ENCODE measurements at places on chromosomes 2 and 18.

DNA sequence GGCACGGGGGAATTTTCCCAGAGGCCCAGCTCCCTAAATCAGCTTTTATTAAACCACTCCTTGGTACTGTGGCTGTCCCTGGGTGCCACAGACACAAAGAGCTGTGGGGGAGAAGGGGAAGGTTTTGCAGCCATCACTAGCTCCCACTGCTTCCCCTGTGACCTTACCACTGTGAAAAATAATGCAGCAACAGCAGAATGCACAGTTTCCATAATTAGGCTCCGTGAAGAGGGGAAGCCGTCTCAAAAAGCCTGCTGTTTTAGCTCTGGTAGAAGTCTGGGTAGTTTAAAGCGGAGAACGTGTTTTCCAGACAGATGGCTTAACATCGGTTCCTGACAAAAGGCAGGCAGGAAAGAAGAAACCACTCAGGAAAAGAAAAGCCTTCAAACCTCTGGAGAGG is 27.5 kb upstream of the CAB39 start:
- DNase-seq, result no peak

GRCh38 chr2:128162266-128162665 is 71.3 kb downstream of the UGGT1 start:
- DNase-seq, result no peak

- no peak for DNase-seq
Observed at GRCh38 chr2:24334245-24334633, 26.1 kb downstream of the ITSN2 start.

DNA sequence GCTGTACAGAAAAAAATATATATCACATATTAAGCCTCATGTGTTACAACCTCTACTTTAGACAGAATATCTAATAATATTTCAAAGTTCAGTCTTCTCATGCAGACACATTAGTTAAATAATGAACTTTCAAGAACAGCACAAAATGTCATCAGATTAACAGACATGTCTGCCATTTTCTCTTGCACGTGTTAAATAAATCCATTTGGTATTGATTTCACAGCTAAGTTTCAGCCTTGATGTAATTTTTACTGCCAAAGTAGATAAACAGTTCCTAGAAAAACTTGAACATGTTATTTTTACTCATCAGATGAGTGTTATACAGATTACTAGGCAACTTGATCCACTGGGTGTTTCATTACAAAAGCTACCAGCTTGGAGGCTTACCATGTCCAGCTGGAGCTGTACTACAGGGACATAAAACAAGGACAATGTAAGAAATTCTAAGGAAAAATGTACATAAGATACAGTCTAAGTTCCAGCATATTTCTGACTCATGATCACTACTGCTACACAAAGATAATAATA is 290.7 kb upstream of the DDX18 start:
- no peak for DNase-seq

- DNase-seq, result peak; percentile 45
Observed at GRCh38 chr2:149313512-149313972, 16.8 kb upstream of the LYPD6 start.

DNA sequence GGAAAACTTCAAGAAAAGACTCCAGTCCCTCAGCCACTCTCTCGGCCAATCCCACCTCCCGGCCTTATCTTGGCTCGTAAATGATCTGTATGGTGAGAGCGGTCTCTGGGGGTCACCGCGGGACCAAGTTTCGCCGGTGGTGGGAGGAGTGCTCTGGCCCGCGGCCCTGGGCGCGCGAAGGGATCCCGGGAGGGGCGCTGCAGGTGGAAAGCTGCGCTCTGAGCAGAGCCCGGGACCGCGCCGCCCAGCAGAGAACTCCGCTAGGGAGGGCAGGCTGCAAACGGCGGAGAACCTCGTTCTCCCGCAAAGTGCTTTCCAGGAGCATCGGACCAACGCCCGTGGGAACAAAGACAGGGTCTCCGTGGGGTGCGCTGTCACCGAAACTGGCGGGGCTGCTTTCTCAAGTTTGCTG is 622 bp downstream of the LRP2 start:
- DNase-seq, result no peak

- DNase-seq, result peak; percentile 88
Observed at GRCh38 chr2:20822535-20823490, at the start of gene LDAH. LDAH (minus strand) TSS chr2:20823101; CDS start chr2:20801463, 21,638 bp downstream.

GRCh38 chr2:222043897-222044296 is 254.9 kb downstream of the PAX3 start:
- DNase-seq, result no peak

- peak; percentile 47 for DNase-seq
Observed at GRCh38 chr18:37385846-37386778, 179.5 kb downstream of the CELF4 start.

DNA sequence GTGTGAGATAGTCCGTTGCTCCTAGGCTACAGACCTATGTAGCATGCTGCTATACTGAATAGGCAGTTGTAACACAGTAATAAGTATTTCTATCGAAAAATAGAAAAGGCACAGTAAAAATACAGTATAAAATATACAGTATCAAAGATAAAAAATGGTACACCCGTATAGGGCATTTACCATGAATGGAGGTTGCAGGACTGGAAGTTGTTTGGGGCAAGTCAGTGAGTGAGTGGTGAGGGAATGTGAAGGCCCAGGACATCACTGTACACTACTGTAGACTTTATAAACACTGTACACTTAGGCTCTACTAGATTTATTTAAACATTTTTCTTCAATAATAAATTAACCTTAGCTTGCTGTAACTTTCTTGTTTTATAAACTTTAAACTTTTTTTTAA is 3.5 kb downstream of the MAP3K20 start:
- no peak for DNase-seq

DNA sequence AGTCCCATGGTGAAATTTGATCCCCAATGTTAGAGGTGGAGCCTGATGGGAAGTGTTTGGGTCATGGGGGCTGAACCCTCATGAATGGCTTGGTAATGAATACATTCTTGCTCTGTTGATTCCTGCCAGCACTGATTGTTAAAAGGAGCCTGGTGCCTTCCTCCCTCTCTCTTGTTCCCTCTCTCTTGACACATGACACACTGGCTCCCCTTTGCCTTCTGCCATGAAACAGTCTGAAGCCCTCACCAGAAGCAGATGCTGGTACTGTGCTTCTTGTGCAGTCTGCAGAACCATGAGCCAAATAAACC is 30.6 kb upstream of the EPC2 start:
- DNase-seq, result no peak

DNA sequence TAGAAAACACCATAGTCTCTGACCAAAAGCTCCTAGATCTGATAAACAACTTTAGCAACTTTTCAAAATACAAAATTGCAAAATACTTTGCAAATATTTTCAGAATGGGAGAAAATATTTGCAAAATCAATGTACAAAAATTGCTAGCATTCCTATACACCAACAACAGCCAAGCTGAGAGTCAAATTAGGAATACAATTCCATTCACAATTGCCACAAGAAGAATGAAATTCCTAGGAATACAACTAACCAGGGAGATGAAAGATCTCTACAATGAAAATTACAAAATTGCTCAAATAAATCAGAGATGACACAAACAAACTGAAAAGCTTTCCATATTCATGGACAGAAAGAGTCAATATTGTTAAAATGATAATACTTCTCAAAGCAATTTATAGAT is 327.0 kb upstream of the ZC3H15 start:
- DNase-seq, result no peak

- DNase-seq, result no peak
Observed at GRCh38 chr18:35189510-35189909, 51.3 kb upstream of the ZNF397 start.

DNA sequence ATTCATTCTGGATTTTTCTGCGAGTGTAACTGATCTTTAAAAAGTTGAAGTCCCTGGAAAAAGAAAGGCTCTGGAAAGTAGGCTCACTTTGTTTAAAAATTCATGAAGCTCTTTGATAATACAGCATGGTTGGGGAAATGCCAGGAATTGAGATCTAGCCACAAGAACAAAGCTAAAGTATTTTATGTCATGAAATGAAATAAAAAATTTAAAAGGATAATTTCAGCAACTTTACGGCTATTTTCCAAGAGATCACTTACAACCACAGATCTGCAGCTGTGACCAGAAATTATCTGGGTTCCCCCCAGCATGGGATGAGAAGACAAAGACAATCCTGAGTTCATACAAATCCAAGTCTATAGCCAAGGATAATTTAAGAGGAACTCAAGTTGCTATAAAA is 25.3 kb upstream of the RFX8 start:
- DNase-seq, result no peak

DNA sequence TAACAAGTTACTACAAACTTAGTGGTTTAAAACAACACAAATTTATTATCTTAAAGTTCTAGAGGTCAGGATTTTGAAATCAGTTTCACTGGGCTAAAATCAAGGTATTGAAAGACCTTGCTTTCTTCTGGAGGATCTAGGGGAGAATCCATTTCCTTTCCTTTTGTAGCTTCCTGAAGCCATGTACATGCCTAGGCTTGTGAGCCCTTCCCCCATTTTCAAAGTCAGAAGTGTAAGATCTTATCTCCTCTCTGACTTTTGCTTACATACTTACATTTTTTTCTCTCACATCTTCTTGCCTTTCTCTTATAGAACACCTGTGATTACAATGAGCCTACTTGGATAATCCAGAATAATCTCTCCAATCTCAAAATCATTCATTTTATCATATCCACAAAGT is 78.7 kb upstream of the MBOAT2 start:
- no peak for DNase-seq

DNA sequence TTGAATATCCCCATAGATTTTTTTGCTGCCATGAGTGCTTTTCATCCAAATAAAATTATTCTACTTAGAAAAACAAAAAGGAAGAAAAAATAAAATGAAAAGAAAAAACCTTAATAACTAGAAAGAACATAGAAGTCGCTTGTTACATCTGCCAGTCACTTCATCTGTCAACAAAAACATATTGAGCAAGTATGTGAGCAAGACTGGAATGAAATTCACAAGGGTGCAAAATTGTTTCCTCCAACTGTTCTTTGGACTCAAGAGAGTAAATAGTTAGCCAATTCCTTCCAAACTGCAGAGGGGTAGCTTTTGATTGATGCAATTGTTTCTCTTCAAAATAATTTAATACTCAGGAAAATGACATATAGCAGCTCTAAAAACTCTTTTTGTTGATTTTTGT is 336.3 kb upstream of the CDH7 start:
- DNase-seq, result no peak

GRCh38 chr2:180258041-180258537 is 251.0 kb upstream of the CWC22 start:
- no peak for DNase-seq

All from RKO (cell line).